ENCODE measurements at places on chromosomes 3 and 15.

DNA sequence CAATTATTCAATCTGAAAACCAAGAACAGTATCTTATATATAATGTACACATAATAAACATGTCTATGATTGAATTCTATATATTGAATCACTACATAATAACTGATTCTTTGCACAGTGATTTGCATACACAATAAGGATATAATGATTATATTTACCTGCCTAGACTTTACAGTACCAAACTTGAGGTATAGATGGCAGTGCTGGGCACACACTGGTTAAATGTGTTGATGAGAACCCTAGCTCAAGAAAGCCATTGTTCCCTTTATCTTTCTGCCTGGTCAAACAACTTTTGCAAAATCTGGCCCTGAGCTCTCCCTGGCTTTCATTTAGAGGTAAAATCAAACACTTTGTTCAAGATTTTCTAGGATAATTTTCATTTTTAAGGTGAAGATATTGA lies 697.7 kb downstream of the TUSC7 start:
- DNase-seq = no peak

GRCh38 chr3:14304101-14305045 lies 98.0 kb upstream of the SLC6A6 start:
- no peak for DNase-seq

DNA sequence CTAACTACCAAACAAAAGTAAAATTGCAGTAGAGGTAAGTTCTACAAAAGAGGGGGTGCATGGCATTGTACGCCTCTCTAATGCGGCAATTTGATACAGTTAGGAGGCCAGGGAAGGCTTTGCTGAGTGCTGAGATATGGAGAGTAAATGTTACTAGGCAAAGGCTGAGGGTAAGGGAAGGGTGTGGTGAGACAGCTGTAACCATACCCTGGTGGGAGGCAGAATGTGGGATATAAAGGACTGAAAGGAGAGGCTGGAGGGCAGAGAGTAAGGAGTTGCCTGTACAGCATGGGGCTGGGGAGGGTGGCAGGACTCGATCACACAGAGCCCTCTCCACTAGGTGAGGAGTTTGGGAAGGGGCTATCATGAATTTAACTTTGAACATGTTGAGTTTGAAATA lies 106.3 kb downstream of the PDCD6IP start:
- DNase-seq = no peak

- no peak for DNase-seq
Observed at GRCh38 chr3:128094295-128095151, 29.1 kb downstream of the RUVBL1 start.

GRCh38 chr3:160368804-160369203 lies 30.2 kb downstream of the IFT80 start:
- no peak for DNase-seq

- no peak for DNase-seq
Observed at GRCh38 chr3:5051772-5052171, 70.3 kb upstream of the ARL8B start.

- DNase-seq = no peak
Observed at GRCh38 chr3:51874411-51874810, 990 bp downstream of the IQCF5 start.

GRCh38 chr3:42685363-42685881 lies at the start of gene KLHL40:
Gene KLHL40, plus strand, starts transcription at chr3:42685537. Its CDS starts 82 bp downstream, at chr3:42685619.
- DNase-seq = no peak

- no peak for DNase-seq
Observed at GRCh38 chr3:11382146-11382745, 110.0 kb downstream of the ATG7 start.

DNA sequence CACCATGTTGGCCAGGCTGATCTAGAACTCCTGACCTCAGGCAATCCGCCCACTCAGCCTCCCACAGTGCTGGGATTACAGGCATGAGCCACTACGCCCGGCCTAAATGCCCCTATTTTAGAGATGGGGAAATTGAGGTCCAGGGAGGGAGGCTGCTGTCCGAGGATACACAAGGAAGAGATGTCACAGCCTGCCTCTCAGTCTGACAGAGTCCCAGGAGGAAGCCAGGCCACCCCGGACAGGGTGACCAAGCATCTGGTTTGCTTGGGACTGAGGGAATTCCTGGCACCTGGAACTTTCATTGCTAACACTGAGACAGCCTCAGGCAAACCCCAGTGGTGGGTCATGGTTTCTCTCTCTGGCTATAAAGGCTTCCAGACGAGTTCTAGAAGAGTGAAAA lies 30.6 kb upstream of the ADAMTS7 start:
- DNase-seq = no peak

GRCh38 chr3:185313693-185314246 lies 49.2 kb upstream of the MAP3K13 start:
- no peak for DNase-seq

- peak; percentile 13 for DNase-seq
Observed at GRCh38 chr3:173553635-173554280, 156.2 kb downstream of the NLGN1 start.

- DNase-seq = no peak
Observed at GRCh38 chr3:181637056-181637455, 74.7 kb upstream of the SOX2 start.

Data from fibroblast of skin of left quadriceps (primary cell).